ENCODE measurements at places on chromosomes 13 and 19.

DNA sequence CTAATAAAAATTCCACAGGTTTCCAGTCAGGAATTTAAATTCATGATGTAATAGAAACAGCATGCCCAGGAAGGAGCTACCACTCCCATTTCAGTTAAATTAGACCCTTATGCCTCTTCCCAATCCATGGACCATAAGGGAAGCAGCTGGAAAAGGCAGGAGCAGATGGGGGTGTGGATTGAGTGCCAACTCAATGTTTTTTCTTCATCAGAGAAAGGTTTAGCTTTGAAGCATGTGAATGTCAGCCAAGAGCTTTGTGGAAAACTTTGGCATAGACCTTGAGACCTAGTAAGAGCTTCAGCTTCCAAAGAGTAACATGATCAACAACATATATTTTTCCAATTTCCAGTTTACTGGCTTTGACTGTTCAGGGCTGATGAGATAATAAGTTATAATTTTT lies 2139.9 kb downstream of the PCDH9 start:
- DNase-seq, result no peak

GRCh38 chr13:21297447-21297846 lies 121.0 kb downstream of the MRPL57 start:
- DNase-seq, result no peak

DNA sequence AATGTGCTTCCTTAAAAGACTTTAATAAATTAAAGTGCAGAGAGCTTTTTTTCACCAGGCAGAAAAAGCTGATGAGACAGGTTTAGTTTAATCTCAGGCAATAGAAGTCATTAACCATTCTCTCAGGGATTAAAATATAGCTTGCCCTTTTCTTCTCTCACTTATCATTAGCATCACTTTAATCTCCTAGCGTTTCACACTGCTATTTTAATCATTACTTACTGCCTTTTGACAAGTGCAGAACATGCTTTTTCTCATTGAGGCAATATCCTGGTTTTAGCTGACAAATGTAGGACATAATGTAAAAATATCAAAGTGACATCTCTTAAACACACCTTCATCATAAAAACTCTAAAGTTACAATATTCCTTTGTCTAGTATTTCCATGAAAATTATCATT lies 94.6 kb downstream of the DACH1 start:
- DNase-seq, result no peak

DNA sequence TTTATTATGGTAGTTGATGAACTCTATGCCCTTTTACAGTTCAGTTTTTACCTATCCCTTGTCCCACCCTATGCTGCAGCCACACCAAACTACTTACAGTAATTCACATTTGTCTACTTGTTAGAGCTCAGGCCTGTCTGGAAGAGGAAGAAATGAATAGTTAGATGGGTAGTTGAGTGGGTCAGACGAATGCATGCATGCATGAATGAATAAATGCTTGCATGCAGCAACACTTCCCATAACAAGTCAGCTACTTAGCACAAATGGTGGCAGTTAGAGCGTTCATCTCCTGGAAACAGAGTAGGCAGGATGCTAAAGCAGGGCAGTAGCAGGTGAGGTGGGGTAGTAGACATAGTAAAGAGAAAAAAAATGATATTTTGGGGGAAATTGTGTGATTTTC lies 322.3 kb downstream of the NDFIP2 start:
- DNase-seq, result no peak

DNA sequence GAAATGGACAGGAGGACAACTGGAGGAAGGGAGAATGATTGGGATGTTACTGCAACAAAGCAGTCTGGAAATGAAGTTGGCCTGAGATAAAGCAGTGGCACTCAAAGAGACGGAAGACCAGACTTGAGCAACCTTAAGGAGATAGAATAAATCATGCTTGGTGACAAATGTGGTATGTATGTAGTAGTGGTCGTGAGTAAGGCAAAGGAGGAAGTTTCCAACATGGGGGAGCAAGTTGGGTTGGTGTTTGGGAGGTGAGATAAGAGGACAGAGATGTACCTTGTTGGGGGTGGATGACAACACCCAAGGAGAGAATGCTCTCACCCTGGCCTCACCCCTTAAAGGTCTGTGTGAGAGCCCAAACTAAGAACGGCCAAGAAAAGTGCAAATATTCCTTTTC lies 420.5 kb downstream of the DIAPH3 start:
- no peak for DNase-seq

- no peak for DNase-seq
Observed at GRCh38 chr19:53311044-53311443, 22.5 kb upstream of the ZNF845 start.

GRCh38 chr13:79777504-79777903 lies 296.5 kb downstream of the NDFIP2 start:
- no peak for DNase-seq

DNA sequence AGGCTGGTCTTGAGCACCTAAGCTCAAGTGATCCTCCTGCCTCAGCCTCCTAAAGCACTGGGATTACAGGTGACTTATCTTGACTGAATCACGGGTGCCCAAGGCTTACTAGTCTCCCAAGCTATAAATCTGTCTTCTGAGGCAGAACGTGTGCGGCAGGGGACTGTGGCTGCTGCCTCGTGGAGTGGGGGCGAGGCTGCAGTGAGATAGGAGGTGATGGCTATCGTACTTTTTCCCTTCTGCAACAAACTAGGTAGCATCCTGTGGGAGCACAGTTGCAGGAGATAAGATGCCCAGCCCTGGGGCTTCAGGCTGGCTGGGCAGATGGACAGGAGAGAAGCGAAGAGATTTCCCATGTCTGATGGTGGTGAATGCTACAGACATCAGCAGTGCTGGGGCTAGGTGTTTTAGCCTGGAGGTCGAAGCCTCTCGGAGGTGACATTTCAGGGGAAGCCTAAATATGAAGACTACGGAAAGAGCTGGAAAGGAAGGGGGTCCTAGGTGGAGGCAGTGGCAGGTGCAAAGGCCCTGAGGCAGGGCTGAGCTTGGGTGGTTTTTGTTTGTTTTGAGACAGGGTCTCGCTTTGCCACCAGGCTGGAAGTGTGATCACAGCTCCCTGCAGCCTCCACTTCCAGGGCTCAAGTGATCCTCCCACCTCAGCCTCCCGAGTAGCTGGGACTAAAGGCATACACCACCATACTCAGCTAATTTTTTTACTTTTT lies 7.4 kb downstream of the B3GNT3 start:
- no peak for DNase-seq

- no peak for DNase-seq
Observed at GRCh38 chr19:17074634-17075034, 618 bp downstream of the HAUS8 start.

DNA sequence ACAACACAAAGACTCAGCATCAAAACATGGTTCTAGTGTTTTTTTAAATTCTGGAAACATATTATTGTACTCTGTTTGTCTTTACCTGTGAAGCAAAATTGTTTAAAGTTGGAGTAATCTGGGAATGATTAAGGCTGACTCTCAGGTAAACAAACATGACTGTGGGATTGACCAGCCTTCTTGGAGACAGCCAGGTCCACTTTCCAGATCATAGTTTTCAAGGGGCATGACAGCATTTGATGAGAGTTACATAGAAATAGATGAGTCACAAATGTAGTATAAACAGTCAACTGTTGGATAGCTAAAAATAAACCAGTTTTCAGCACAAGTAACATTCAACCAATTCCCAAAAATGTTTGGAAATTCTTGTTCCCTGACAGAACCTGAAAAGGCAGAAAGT lies 1680.9 kb downstream of the OLFM4 start:
- DNase-seq, result no peak

GRCh38 chr13:21309542-21310172 lies 133.2 kb downstream of the MRPL57 start:
- DNase-seq, result no peak

DNA sequence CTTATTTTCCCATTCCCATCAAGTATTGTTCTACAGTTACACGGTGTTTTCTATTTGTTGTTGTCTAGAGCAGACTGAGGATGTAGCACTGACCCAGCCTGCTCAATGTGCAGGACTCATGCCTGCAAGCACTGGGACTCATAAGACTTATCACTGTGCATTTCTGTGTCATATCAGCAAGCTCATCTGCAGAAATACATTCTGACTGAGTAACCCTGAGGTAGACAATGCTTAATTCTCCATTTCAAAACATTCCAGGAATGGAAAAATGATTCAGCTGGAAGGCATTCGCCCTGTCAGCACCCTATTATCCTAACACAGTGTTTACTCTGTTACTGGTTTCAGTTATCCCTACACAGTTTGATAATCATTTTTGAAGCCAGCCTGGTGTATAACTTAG lies 2506.4 kb downstream of the PCDH9 start:
- DNase-seq, result no peak

DNA sequence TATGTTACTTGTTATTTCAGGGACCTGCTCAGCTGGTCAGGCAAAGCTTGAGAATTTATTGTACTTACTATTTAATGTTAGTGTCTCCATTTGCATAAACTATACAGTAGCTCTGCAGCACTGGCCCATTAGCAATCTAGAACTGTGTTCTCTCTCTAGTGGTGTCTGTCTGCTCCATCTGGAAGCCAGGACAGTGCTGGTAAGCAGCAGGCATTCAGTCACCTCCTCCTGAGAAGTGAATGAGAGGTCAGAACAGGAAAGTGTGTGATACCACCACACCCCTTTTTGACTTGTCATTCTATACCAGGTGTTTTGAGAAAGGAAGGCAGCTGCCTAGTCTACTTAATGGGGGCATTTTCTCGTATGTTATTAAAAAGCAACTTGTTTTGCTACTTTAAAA lies 3.9 kb downstream of the COG3 start:
- no peak for DNase-seq

- DNase-seq, result no peak
Observed at GRCh38 chr13:50457415-50458393, 385.8 kb downstream of the DLEU7 start.

GRCh38 chr13:32126278-32126677 lies 94.7 kb downstream of the FRY start:
- DNase-seq, result no peak

GRCh38 chr19:16380943-16381755 lies 56.5 kb downstream of the KLF2 start:
- DNase-seq, result no peak

GRCh38 chr19:17370026-17370587 lies 7.0 kb downstream of the PLVAP start:
- DNase-seq, result no peak

- no peak for DNase-seq
Observed at GRCh38 chr19:5281588-5281987, 59.0 kb downstream of the PTPRS start.

GRCh38 chr19:3524078-3524842 lies 14.7 kb upstream of the TEKTIP1 start:
- no peak for DNase-seq

DNA sequence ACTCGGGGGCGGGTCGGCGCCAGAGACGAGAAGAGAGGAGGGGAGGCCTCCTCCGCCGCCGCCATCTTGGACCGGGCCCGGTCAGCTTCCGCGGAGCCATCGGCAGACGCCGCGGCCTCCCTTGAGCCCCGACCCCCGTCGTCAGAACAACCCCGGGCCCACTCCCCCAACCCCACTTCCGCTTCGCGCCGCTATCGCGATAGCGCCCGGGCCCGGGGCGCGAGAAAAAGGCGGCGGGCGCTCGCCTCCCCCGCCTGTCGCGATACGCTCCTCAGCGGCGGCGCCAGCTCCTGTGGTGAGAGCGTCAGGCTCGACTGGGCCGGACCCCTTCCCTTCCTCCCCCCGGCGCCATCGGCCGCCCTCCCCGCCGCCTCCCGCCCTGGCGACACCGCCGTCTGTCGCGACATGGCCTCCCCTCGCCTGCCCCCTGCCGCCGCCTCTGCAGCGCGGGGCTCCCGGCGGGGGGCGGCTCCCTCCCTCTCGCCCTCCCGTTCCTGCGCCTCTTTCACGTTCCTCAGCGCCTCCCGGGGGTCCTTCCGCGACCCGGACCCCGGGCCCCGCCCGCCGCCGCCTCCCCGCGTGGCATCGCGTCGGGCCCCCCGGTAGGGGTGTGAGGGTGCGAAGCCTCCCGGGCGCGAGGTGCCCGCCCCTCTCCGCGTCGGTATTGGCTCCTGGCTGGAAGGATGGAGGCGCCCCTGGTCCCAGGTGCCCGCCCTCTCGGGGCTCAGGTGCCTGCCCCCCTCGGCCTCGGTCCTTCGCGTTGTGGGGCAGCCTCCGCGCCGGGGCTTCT lies at the start of gene CNOT3:
Gene CNOT3, plus strand, starts transcription at position 64 of the 790 bp plus-strand sequence. CDS start 5,217 bp downstream, outside the sequence.
- DNase-seq, result no peak

GRCh38 chr13:75271846-75272245 lies 210.1 kb downstream of the TBC1D4 start:
- DNase-seq, result no peak

DNA sequence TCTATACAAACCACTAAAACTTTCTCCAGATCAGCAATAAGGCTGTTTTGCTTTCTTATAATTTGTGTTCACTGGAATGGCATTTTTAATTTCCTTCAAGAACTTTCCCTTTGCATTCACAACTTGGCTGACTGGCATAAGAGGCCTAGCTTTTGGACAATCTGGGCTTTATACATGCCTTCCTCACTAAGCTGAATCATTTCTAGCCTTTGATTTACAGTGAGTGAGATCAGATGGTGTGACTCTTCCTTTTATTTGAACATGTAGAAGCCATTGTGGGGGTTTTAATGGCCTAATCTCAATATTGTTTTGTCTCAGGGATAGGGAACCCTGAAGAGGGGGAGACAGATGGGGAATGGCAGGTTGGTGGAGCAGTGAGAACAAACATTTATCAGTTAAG lies 82.7 kb downstream of the FOXO1 start:
- DNase-seq, result no peak

- DNase-seq, result no peak
Observed at GRCh38 chr13:105471673-105472072, 1063.8 kb downstream of the EFNB2 start.

- no peak for DNase-seq
Observed at GRCh38 chr19:55646889-55647731, 902 bp upstream of the CCDC106 start.

GRCh38 chr13:20217168-20217567 lies 15.0 kb downstream of the GJB6 start:
- DNase-seq, result no peak

- DNase-seq, result no peak
Observed at GRCh38 chr13:52344108-52344507, 61.9 kb downstream of the THSD1 start.

Data from stimulated activated CD8-positive, alpha-beta memory T cell treated with anti-CD3 and anti-CD28 coated beads, Interleukin-15, amount 100 ng/mL, for 24 hours (primary cell).